Dermis blood vessel endothelial cell (primary cell): ENCODE measurements at places on chromosomes 2 and 18. TPM values are rescaled to one million over a fixed set of nuclear protein-coding genes. Genes with fewer than 3 reads are reported as not detected.

- no peak for DNase-seq
Measured at GRCh38 chr2:147777394-147777793, 67.4 kb upstream of the ACVR2A start.

The DIS3L2 gene
- 19.6 and 23.7 TPM in 2 replicates for total RNA-seq

The GPAT2 gene
- total RNA-seq: 5.6 and 30.9 TPM in 2 replicates

The UCN gene
- 0.37 and 1.0 TPM in 2 replicates for total RNA-seq

The GALNT5 gene
- total RNA-seq: under 0.01 and 0.09 TPM in 2 replicates

The FSHR gene
- not detected in 2 replicates for total RNA-seq

DNA sequence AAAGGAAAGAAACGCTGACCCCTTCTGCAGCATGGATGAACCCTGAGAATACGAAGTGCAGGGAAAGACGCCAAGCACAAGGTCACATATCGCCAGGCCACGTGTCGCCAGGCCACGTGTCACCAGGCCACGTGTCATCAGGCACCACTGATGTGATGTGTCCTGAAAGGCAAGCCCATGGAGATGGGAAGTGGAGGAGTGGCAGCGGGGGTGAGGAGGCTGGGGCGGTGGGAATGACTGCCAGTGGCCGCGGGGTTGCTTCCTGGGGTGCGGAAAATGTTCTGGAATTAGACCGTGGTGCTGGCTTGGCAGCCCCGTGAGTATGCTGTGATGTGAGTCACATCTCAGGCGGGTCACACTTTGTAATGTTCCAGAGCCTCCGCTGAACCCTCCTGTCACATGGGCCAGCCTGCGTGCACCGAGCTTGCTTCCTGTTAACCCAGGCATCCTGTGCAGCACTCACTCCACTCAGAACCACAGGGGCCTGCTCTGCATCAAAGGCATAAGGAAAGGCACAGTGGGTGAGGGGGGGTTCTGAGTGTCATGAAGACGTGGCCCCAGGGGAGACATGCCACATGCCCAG lies 39.0 kb downstream of the SLC66A2 start:
- peak; percentile 67 for DNase-seq

DNA sequence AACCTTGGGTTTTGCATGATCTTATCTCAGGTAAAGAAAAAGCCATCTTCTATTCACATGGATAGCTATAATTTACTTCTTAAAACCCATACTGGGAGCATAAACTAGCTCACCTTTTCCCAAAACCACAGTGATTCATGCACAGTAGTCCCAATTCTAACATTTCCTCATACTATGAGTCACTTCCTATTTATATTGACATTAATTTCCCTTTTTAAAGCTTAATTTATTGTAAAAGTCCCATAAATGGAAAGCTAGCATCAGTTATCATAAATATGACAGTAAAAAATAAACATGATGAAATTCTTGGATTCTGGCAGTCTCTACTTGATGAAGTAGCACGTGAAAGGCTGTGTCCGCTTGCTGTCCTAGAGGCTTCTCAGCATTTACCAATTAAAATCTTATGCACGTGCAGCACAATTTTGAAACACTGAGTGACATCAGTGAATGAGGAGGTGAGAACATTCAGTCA lies 180.1 kb downstream of the CDH2 start:
- DNase-seq: peak; percentile 44

- DNase-seq: peak; percentile 6
Measured at GRCh38 chr2:98127229-98127989, 40.4 kb downstream of the VWA3B start.

- DNase-seq: no peak
Measured at GRCh38 chr2:153986488-153987229, 114.9 kb downstream of the GALNT13 start.
